Glutamatergic neuron (in vitro differentiated cells): ENCODE measurements at places on chromosomes 7 and 10. TPM values are rescaled to one million over a fixed set of nuclear protein-coding genes. Genes with fewer than 3 reads are reported as not detected.

GRCh38 chr7:41758321-41758720, 55.4 kb upstream of the INHBA start:
- no peaks in the 10 kb centered on the region for H3K4me1 ChIP-seq
- no peak for DNase-seq
- H3K27ac ChIP-seq = no peak overlapping the region
- no peak overlapping the region for H3K4me3 ChIP-seq

The ANKRD30A gene
- not detected for total RNA-seq

DNA sequence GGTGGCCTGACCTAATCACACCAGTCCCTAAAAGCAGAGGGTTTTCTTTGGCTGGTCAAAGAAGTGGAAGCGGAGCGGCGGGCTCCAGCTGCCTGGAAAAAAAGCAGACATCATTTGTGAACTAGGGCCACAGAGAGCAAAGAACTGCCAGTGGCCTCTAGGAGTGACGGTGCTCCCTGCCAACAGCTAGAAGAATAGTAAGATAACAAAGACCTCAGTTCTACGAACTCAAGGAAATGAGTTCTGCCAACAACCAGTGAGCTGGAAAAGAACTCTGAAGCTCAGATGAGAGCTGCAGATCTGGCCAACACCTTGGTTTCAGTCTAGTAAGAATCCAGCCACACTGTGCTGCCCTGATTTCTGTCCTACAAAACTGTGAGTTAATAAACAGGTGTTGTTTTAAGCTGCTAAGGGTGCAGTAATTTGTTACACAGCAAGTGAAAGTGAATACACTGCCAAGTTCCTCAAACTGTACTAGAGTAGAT, 178.0 kb downstream of the SRPK2 start:
- no peaks in the 10 kb centered on the region for H3K36me3 ChIP-seq
- peaks cover 9% of the 10 kb centered on the region for H3K4me1 ChIP-seq
- H3K27ac ChIP-seq = no peak overlapping the region
- H3K27me3 ChIP-seq = no peaks in the 10 kb centered on the region
- DNase-seq = no peak

DNA sequence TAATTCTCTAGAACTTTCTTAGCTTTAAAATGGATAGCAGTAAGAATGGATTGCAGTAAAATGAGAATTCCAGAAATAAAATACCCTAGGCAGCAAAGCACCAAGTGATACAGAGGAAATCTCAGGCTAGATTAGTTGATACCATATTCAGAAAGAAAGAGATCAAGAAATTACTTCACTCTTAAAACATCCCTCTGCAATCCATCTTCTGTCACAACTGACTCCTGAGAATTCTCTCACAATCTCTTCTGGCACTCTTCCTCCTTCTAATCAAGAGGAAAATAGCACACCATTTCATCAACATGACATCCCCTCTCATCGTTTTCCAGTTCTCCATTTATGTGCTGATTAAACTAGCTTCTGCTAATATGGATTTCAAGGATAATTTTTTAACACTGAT, 42.2 kb upstream of the LAMB1 start:
- no peak overlapping the region for H3K4me3 ChIP-seq
- no peaks in the 10 kb centered on the region for H3K27me3 ChIP-seq
- no peaks in the 10 kb centered on the region for H3K4me1 ChIP-seq
- no peak overlapping the region for H3K27ac ChIP-seq

The IFIT2 gene
- total RNA-seq = not detected

- H3K27ac ChIP-seq = no peak overlapping the region
- no peak overlapping the region for H3K4me3 ChIP-seq
Measured at GRCh38 chr7:81873559-81873958, 103.7 kb upstream of the HGF start.

The MYO1G gene
- 0.54 TPM for total RNA-seq

DNA sequence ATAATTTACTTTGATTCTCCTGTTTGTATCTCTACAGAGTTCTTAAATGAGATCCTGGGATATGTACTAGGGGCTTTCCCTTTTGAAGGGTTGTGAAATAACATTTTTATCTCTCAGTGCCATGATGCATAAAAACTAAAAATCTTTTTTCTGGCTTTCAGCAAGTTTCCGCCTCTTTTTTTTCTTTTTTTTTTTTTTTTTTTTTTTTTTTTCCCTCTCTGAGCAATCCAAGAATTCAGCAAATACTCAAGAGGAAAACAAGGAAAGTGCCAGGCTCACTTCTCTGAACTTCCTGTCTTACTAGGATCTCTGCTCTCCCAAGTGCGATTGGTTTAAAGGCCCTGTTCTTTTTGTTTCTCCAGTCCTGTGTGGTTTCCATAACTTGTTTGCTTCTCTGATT, 79.9 kb downstream of the HYCC1 start:
- H3K4me3 ChIP-seq = no peak overlapping the region
- DNase-seq = no peak
- no peak overlapping the region for H3K27ac ChIP-seq
- H3K4me1 ChIP-seq = no peaks in the 10 kb centered on the region
- H3K36me3 ChIP-seq = peaks cover 18% of the 10 kb centered on the region

DNA sequence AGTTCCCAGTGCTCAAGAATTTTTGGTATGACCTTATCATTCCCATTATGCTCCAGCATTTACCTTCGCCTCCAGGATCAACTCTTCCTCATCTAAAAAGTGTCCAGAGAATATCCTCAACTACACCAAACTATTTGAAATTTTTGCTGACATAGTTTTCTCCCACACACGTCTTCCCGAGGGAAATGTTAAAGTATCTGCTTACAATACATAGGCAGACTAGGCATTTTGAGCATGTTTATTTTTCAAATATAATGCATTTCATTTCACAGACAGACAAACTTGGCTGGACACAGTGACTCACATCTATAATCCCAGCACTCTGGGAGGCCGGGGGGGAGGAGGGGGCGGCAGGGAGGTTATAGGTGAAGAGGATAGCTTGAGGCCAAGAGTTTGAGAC, 177.1 kb upstream of the TRIM24 start:
- no peak overlapping the region for H3K27ac ChIP-seq
- no peak overlapping the region for H3K4me3 ChIP-seq
- no peak for DNase-seq
- peaks cover 3% of the 10 kb centered on the region for H3K27me3 ChIP-seq
- H3K36me3 ChIP-seq = no peaks in the 10 kb centered on the region
- no peaks in the 10 kb centered on the region for H3K4me1 ChIP-seq

GRCh38 chr7:5210751-5211338, 20.8 kb downstream of the WIPI2 start:
- no peak for DNase-seq
- H3K4me1 ChIP-seq = no peaks in the 10 kb centered on the region
- no peak overlapping the region for H3K27ac ChIP-seq
- no peaks in the 10 kb centered on the region for H3K36me3 ChIP-seq
- H3K4me3 ChIP-seq = no peak overlapping the region

The C1QL3 gene
- not detected for total RNA-seq

DNA sequence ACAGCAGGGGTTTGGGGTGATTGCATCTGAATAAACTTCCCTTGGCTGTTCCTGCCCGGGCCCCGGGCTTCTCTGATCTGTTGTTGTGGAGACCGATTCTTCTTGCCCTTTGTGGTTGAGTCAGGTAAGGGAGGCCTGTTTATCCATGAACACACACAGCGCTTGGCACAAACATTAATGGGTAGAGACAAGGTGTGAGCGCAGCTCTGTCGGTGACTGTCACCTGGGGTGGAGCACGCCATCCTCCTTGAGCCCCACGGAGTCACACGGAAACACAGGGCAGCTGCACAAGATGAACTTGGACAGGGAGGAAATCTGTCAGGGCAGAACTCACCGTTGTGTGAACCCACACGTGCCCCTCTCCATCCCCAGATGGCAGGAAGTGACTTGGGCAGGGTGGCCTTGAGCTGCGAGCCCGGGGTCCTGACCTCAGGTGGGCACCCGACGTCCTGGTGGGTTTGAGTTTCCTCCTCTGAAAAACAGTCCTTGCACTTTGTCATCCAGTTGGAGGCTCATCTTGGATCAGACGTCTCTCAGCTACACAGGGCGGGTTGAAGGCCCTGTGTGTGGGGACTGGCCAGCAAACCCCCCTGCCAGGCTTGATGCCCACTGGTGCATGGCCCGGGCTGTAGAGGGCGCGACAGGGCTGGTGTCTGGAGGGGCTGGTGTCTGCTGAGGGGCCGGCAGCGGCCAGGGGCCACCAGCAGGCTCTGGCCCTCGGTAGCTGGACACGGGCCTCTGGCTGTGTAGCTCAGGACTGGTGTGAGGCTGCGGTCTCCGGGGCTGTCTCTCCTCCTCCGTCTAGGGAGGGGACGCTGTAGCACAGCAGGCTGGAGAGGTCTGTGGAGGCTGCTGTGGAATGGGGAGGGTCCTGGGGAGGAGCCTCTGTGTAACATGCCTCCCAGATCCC, 24.2 kb upstream of the SHH start:
- H3K4me3 ChIP-seq = no peak overlapping the region
- DNase-seq = no peak
- no peak overlapping the region for H3K27ac ChIP-seq
- no peaks in the 10 kb centered on the region for H3K36me3 ChIP-seq

DNA sequence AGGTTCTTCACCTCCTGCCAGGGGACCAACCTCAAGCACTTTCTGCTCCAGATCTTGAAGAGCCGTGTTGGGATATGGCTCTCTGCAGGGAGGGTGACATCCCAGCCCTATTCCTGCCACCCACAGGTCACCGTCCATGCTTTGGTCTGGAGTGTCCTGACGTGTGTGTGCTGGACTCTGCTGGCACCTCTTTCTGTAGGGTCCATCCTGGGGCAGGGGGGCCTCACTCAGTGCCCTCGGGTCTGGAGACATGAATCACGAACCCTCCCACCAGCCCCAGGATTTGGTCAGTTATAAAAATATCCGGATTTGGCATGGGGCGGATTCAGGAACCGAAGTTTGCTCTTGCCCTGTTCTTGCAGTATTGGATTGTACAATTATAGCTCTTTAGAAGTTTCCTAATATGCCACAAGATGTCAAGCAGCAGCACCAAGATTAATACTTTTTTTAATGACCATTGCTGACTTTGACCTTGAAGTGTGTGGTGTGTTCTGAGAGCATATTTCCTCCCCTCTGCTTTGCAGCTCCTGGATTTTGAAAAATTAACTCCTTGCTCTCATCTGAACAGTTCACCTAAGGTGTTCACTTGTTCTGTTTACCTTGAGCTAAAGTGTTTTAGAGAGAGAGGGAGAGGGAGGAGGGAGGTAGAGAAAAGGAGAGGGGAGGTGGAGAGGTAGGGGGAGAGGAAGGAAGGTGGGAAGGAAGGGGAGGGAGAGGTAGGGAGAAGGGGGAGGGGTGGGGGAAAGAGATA, 95.4 kb upstream of the SHH start:
- peaks cover 7% of the 10 kb centered on the region for H3K27me3 ChIP-seq
- no peaks in the 10 kb centered on the region for H3K4me1 ChIP-seq
- no peak overlapping the region for H3K4me3 ChIP-seq
- no peak for DNase-seq
- peaks cover 5% of the 10 kb centered on the region for H3K36me3 ChIP-seq

- H3K4me1 ChIP-seq = no peaks in the 10 kb centered on the region
- H3K27me3 ChIP-seq = peaks cover 4% of the 10 kb centered on the region
Measured at GRCh38 chr10:103231047-103231551, 14.6 kb upstream of the RPEL1 start.

DNA sequence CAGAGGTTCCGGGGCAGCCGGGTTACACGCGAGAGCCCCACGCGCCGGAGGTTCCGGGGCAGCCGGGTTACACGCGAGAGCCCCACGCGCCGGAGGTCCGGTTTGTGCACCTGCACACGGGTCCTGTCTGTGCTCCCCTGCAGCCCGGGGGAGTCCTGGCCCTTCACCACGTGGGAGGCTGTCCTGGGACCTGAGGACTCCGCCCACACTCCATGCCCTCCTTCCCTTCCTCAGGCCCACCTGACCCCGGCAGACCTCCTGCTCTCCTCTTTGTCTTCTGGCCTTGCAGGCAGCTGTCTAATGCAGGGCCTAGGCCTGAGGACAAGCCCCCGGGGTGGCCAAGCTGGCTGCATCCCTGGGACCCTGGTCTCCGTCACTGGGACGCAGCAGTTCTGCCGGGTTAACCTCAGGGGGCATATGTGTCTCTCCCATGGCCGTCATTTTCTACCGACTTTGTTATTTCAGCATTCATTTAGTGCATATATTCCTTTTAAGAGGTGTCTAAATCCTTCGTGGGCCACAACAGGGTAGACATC, 374.6 kb downstream of the DNAJB6 start:
- no peaks in the 10 kb centered on the region for H3K4me1 ChIP-seq
- peaks cover 3% of the 10 kb centered on the region for H3K27me3 ChIP-seq
- H3K4me3 ChIP-seq = no peak overlapping the region
- H3K27ac ChIP-seq = no peak overlapping the region
- DNase-seq = no peak

GRCh38 chr10:71530781-71531180, 134.1 kb downstream of the CDH23 start:
- H3K4me3 ChIP-seq = no peak overlapping the region
- peaks cover 47% of the 10 kb centered on the region for H3K4me1 ChIP-seq
- no peak for DNase-seq
- H3K36me3 ChIP-seq = peaks cover under 1% of the 10 kb centered on the region
- peaks cover 7% of the 10 kb centered on the region for H3K27me3 ChIP-seq

The GRM3 gene
- total RNA-seq = not detected

GRCh38 chr10:113519681-113520115, 33.2 kb upstream of the HABP2 start:
- no peak overlapping the region for H3K4me3 ChIP-seq
- H3K27ac ChIP-seq = no peak overlapping the region
- H3K4me1 ChIP-seq = no peaks in the 10 kb centered on the region
- H3K36me3 ChIP-seq = no peaks in the 10 kb centered on the region

The APBB1IP gene
- total RNA-seq = not detected

DNA sequence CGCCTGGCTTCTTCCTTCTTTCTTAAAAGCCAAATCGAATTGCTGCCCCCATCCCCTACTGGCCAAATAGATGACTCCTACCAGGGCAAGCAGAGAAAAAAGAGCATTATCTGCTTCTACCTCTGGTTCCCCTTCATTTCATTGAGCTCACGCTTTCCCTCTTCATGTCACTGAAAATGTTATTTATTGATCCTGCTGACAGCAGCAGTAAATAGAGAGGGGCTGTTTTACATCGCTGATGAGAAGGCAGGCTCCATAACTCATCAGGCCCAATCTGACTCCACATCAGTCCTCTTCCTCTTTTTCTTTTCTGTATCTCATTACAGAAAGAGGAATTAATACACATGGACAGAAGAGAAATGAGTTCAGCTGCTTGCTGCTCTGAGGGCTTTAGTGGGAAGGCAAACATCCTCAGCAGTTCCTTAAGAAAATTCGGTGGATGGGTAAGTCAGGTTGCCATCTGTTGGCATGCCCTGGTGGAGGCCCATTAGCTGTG, 904.1 kb downstream of the KCNMA1 start:
- no peak overlapping the region for H3K4me3 ChIP-seq
- H3K4me1 ChIP-seq = peaks cover 8% of the 10 kb centered on the region
- peaks cover 4% of the 10 kb centered on the region for H3K36me3 ChIP-seq
- no peaks in the 10 kb centered on the region for H3K27me3 ChIP-seq

GRCh38 chr7:146146831-146147486, 30.4 kb downstream of the CNTNAP2 start:
- no peak overlapping the region for H3K27ac ChIP-seq
- no peak for DNase-seq
- no peak overlapping the region for H3K4me3 ChIP-seq
- H3K36me3 ChIP-seq = no peaks in the 10 kb centered on the region

The NUPR2 gene
- total RNA-seq = not detected

DNA sequence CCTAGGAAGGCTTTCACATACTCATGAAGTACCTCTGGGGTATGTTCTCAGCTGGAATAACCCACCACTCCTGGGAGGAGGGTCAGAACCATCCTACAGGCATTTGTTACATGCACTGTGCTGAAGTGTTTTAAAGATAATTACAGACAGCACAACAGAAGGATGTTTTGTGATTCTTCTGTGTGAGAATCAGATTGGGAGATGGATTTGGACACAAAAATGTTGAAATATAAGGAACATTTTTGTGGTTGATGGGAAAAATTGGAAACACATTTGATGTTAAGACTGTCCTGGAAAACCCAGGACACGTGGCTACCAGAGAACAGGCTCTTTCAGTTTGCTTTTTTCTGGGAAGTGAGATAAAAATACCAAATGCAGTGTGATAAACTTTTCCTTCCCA, 61.4 kb downstream of the BICC1 start:
- no peak overlapping the region for H3K4me3 ChIP-seq
- no peaks in the 10 kb centered on the region for H3K4me1 ChIP-seq
- DNase-seq = no peak
- H3K27me3 ChIP-seq = no peaks in the 10 kb centered on the region
- H3K27ac ChIP-seq = no peak overlapping the region
